GM04504 (cell line): ENCODE measurements at places on chromosomes 7 and 10.

DNA sequence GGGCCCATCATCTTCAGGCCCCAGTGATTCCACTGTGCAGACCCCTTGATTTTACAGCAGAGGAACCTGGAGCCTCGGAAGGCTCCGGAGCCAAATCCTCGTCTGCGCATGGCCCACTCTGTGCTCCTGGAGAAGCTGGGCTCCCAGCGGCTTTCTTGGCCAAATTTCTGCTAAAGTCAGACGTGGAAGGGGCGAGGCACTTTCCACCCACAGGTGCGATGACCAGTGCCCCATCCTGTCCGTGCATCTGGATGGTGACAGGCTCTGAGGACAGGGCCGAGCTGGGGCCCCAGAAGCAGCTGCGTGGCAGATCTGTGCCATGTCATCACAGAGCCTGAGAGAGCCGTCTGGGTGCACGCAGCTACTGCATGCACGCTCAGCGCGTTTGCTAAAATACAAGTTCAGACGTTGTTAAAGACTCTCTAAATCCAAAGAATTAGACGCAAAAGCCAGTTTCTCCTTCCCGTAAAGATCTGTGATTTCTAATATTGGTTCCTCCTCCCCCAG, 57.2 kb downstream of the JAKMIP3 start:
- DNase-seq, result no peak

DNA sequence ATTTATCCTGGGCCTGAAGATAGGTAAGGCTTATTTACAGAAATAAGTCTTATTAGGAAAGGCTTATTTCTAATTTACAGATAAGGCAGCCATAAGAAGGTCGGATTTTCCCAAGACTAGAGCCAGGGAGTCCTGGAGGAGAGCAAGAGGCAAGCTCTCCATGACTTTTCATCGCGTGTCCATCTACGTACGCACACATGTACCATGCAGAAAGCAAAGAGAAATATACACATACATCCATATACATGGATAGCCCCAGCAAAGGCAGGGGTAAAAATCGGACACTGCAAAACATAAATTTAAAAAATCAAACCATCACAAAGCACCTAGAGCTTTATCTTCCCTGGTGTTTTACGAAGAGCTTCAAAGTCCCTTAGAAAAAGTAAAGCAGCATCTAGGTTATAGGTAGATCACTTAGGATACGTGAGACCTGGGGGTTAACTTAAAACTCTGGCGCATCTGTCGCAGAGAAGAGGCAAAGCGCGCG, 25.8 kb upstream of the ZRANB1 start:
- DNase-seq, result no peak

DNA sequence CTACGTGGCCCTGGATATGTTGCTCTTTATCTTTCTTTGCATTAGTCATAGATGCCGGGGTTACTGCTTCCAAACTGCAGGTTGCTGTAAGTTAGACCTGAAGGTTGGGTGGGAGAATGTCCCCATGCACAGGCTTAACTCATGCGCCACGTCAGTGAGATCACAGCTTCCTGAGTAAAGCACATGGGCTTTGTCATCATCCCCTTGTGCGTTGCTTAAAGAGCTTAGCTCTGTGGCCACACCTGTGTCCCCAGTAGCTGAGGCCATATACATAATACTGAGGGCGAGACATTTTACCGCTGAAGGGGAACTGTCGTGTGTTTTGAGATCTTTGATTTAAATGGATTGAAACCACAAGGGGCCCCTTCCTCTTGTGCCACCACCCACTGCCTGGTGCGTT, 45.8 kb upstream of the BTBD16 start:
- DNase-seq, result no peak

DNA sequence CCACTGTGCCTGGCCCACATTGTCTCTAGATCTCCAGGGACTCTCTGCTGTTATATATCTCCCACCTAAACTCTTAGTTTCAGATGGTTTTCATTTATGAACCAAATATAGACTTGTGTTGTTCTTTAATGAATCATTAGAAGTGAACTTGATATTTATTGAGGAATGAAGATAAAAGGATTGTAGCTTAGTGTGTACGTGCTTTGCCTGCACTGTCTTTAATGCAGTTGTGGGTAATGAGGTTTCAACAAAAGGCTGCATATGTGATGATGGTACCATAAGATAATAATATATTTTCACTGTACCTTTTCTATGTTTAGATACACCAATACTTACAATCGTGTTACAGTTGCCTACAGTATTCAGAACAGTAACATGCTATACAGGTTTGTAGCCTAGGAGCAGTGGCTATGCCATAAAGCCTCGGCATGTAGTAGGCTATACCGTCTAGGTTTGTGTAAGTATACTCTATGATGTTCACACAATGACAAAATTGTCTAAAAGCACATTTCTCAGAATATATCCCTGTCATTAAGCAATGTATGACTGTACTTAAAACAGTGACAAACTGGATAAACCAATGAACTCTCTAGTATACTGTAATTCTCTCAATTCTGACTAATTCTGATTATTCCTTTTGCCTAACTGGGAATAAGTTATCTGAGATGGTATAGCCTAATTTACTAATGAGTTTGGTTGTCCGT, 25.2 kb downstream of the VCL start:
- no peak for DNase-seq

GRCh38 chr10:58570979-58571378, 58.3 kb downstream of the BICC1 start:
- DNase-seq, result no peak

GRCh38 chr7:47636433-47637175, 54.7 kb upstream of the TNS3 start:
- no peak for DNase-seq

GRCh38 chr10:88466786-88467185, 116.3 kb downstream of the RNLS start:
- DNase-seq, result peak; percentile 41

GRCh38 chr10:126929391-126929790, 24.2 kb downstream of the DOCK1 start:
- no peak for DNase-seq

GRCh38 chr7:29341156-29341555, 146.6 kb downstream of the CHN2 start:
- DNase-seq, result no peak

DNA sequence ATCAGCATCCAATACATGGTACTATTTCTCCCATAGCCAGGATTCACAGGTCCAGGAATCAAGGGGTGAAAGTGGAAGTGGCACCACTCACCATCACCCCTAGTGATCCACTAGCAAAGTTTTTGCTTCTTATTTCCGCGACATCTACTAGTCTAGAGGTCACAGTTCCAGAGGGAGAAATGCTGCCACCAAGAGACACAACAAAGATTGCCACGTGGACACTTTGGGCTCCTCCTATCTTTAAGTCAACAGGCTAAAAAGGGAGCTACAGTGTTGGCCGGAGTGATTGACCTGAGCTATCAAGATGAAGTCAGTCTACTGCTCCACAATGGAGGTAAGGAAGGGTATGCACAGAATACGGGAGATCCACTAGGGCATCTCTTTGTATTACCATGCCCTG, 178.2 kb downstream of the AKR1D1 start:
- DNase-seq, result no peak

DNA sequence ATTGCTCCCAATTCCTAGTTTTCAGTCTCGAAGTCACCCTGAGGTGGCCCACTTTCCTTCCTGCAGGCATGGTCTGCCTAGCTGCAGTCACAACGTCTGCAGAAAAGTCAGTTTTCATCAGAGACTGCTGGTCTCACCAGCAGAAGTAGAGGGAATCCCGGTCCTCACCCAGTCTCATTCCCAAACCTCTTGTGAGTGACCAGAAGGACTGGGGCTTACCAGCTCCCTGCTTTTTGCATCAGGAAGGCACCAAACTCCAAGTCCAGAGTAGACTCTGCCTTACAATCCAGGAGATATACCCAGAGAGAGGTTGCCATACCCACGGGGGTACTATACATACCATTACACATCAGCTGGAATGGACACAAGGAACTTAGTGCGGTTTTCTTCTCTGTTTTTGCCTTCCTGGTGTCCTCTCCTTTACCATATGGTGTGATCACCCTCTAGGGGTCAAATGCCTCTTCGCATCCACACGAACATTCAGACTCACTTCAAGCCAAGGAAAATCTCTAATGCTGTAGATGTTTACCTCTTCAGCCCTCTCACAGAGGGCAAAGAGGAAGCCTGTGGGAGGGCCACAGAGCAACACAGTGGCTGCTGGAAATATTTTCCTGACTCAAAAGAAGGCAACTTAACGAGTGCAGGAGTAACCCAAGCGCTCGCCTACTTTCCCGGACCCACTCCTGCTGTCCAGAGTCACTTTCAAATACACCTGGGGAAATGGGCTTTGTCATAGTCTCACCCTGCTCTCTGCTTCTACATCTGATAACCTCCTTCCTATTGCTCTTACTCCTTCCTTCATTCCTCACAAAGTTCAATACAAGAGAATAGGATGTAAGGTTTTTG, 220.9 kb downstream of the C7orf25 start:
- DNase-seq, result peak; percentile 41

DNA sequence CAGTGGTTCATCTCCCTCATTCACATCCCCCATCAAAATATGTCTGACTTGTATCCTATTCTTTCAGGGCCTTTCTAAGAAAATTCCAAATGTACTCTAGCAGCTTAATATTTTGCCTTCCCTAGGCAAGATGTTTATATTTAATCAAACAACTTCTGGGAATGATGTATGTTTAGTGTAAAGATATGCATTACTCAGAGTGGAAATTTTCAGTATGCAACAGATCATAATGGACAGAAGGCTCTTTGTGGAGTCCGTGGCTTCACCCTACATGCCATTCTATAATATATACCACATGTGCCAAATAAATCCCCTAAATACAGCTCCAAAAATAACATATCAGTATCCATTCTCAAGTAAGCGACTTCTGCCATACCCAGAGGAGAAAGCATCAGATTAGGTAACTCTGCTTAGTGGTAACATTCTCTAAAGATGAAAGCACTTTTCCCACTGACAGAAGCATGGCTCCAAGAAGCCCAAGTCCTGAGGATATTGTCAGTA, 316.6 kb downstream of the KCNMA1 start:
- DNase-seq, result peak; percentile 28

- DNase-seq, result no peak
Observed at GRCh38 chr10:12181065-12181775, 14.5 kb downstream of the NUDT5 start.

DNA sequence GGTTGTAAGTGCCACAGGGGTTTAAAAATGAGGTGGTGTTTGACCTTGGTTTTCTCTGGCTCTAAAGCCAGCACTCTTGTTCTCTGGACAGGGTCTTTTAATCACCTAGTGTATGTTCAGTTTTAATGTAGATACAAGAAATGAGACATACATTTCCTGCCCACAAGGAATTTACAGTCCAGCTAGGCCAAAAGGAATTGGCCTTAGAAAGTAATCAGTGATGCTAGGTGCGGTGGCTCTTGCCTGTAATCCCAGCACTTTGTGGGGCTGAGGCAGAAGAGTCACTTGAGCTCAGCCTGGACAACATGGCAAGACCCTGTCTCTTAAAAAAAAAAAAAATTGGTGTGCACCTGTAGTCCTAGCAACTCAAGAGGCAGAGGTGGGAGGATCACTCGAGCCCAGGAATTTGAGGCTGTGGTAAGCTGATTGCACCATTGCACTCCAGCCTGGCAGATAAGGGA, 100.2 kb downstream of the LRMDA start:
- no peak for DNase-seq

- DNase-seq, result no peak
Observed at GRCh38 chr10:11698691-11699549, 43.3 kb upstream of the ECHDC3 start.

DNA sequence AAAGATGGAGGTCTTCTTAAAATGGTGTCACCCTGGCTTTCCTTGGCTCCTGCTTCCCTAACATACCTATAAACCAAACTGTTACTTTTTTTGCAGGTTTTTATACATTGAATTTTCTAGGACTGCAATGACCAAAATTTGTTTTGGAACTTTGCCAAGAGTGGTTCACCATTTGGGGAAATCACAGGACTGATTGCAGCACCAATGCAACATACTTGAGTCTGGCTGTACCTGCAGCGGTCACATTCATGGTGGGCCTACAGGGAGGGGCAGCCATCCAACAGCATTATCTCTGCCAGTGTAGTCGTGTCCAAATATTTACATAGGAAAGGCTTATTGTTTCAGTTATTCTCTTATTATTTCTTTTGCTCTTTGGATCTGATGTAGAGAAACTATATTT, 69.0 kb downstream of the HACD1 start:
- no peak for DNase-seq

DNA sequence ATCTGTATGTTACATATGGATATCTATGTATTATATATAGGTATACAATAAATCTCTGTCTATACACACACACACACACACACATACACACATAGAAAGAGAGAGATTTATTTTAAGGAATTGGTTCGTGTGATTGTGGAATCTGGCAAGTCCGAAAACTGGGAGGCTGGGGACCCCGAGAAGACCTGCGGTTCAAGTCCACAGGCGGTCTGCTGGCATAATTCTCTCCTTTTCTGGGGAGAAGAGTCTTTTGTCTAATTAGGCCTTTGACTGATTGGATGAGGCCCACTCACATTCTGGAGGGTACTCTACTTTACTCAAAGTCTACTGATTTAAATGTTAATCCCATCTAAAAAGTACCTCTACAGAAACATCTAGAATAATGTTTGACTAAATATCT, 65.1 kb downstream of the PAPSS2 start:
- DNase-seq, result no peak

DNA sequence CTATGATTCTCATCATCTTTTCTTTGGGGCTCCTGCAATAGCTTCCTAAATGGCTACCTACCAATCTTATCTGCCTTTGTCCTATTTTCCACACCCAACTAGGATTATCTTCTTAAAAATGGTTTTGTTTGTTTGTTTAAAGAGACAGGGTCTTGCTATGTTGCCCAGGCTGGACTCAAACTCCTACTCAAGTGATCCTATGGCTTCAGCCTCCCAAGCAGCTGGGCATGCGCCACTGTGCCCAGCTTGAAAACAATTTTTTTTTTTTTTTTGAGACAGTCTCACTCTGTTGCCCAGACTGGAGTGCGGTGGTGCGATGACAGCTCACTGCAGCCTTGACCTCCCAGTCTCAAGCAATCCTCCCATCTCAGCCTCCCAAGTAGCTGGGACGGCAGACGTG, 14.9 kb downstream of the DNMBP start:
- no peak for DNase-seq

DNA sequence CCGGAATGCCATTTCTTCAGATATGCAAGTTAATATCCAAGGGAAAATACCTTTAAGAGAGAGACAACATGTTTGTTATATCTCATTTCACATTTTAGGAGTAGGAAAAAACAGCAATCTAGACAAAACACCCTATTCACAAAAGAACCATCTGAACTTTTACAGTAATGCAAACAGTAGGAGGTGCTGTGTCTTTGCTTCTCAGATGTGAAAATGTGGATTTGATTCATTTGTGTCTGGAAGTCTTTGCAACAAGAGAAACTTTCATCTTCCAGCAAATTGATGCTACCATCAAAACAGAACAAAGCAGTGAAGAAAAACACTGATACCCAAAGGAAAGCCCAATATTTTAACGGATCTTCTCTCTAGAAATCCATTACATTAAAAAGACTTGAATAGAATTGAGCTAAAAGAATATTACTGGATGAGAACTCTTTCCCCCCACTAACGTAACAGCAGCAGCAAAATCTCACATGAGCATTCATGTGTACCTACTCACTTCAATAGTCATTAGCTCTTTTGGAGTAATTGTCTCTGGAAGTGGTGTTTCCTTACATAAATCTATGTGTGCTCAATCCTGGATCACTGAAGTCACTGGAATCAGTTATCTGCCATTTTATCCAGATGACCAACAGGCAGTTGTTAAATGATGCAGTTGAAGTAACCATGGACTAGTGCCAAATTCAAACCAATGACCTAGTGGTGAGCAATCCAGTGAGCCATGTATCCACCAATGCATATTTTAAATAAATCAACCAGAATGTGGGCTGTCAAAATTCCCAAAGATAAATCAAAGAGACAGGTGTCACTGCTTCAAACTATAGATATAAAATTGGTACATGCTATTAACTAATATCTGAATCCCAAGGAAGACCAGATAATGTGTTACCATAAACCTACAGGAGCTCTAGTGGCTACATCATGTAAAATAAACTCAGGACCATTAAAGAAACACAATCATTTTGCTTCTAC, 1.8 kb downstream of the SEMA3C start:
- no peak for DNase-seq
